ENCODE measurements at places on chromosomes 2 and 18.

DNA sequence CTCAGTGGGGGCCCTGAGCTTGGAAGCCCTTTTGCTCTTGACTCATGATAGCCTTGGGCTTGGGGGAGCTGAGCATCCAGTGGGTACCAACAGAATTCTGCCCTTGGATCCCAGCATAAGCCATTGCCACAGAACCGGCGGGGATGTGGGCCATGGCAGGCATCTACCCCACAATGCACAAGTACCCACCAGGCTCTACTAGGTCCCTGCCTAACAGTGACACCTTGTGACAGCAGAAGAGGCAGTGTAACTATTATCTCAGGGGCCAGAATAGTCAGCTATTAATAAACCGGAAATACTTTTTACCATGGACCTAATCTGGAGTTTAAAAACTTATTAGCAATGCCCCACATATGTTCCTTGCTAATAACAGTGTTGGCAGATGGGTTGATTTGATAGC lies 397.2 kb downstream of the TMEM182 start:
- no peak overlapping the region for H3K27ac ChIP-seq
- H3K36me3 ChIP-seq, result no peaks in the 10 kb centered on the region

- no peak overlapping the region for H3K4me3 ChIP-seq
- peaks cover 38% of the 10 kb centered on the region for H3K4me1 ChIP-seq
- H3K27me3 ChIP-seq, result no peaks in the 10 kb centered on the region
- H3K27ac ChIP-seq, result peak overlapping the region; percentile 92
- DNase-seq, result no peak
Measured at GRCh38 chr2:7566382-7566881, 649.2 kb downstream of the RNF144A start.

GRCh38 chr2:151569167-151569566 lies 159.5 kb downstream of the RIF1 start:
- peaks cover under 1% of the 10 kb centered on the region for H3K27me3 ChIP-seq
- no peaks in the 10 kb centered on the region for H3K36me3 ChIP-seq
- no peak for DNase-seq
- no peak overlapping the region for H3K4me3 ChIP-seq
- H3K27ac ChIP-seq, result no peak overlapping the region

GRCh38 chr18:11096839-11097750 lies 52.3 kb downstream of the PIEZO2 start:
- peaks cover 3% of the 10 kb centered on the region for H3K27me3 ChIP-seq
- no peak overlapping the region for H3K27ac ChIP-seq
- DNase-seq, result no peak
- no peaks in the 10 kb centered on the region for H3K4me1 ChIP-seq

DNA sequence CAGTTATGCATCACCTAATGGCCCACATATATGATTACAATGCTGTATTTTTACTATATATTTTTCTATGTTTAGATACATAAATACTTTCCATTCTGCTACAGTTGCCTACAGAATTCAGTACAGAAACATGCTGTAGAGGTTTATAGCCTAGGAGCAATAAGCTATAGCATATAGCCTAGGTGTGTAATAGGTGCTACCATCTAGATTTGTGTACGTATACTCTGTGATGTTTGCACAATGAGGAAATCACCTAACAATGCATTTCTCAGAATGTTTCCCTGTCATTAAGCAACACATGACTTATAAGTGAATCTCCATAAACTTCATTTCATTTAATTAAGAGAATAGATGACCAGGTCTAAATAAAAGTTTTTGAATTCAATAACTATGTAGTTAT lies 43.5 kb downstream of the SLC38A11 start:
- peaks cover 4% of the 10 kb centered on the region for H3K4me1 ChIP-seq
- DNase-seq, result no peak
- H3K27ac ChIP-seq, result no peak overlapping the region

DNA sequence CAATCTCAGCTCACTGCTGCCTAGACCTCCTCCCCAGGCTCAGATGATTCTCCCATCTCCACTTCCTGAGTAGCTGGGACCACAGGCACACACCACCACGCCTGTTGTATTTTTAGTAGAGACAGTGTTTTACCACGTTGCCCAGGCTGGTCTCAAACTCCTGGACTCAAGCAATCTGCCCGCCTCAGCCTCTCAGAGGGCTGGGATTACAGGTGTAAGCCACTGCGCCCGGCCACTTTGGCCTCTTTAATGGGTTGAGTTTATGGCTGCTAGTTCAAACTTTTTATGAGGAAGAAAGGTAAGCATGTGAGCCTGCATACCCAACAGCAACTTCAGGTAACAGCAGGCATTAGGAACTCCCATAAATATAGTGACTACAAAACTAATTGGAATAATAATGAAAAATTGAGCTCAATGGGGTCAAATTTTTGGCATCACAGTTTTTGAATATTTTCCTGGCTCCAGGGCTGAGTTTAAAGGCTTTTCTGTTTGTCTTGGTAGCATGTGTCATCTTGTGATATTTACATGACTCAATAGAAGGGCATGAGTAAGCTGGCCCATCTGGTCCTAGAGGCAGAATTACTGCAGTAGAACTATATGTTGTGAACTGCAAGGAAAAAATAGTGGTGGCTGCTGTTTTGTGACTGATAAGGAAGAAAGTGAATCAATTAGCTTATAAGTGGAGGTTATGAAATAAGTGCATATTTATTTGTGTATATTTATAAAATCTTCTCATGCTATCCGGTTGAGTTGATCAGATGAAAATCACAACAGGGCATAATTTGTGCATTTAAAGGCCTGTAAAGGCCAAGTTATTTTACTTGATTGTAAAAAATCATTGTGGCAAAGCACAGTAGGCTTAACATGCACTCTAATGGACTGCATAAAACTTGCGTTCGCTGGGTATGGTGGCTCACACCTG lies 24.8 kb downstream of the GALM start:
- peaks cover 39% of the 10 kb centered on the region for H3K36me3 ChIP-seq
- peaks cover 19% of the 10 kb centered on the region for H3K4me1 ChIP-seq
- DNase-seq, result no peak
- H3K27ac ChIP-seq, result no peak overlapping the region
- H3K27me3 ChIP-seq, result no peaks in the 10 kb centered on the region

GRCh38 chr2:126756125-126756524 lies 100.2 kb downstream of the GYPC start:
- H3K4me3 ChIP-seq, result no peak overlapping the region
- H3K27me3 ChIP-seq, result peaks cover 5% of the 10 kb centered on the region

- no peak overlapping the region for H3K4me3 ChIP-seq
- no peak for DNase-seq
- H3K36me3 ChIP-seq, result no peaks in the 10 kb centered on the region
- H3K4me1 ChIP-seq, result no peaks in the 10 kb centered on the region
- H3K27me3 ChIP-seq, result no peaks in the 10 kb centered on the region
- no peak overlapping the region for H3K27ac ChIP-seq
Measured at GRCh38 chr2:153557211-153557610, 78.6 kb upstream of the RPRM start.

DNA sequence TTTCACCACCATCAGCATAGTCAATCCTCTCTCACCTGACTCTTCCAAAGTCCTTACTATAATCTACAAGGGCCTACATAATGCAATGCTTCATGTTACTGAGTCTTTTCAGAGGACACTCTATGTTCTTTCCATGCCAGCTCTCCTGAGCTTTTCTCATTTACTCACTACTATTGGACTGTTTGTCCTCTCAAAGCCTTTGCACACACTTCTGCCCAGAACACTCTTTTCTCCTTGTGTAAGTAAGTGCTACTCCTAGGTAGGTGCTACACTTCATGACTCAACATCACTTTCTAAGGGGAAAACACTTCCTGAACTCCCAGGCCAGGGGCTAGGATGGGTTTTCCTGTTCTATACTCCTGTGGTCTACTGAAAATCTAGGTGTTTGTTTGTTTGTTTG lies 82.5 kb upstream of the GULP1 start:
- no peaks in the 10 kb centered on the region for H3K36me3 ChIP-seq
- H3K27ac ChIP-seq, result no peak overlapping the region
- no peak for DNase-seq
- no peaks in the 10 kb centered on the region for H3K27me3 ChIP-seq
- no peaks in the 10 kb centered on the region for H3K4me1 ChIP-seq

DNA sequence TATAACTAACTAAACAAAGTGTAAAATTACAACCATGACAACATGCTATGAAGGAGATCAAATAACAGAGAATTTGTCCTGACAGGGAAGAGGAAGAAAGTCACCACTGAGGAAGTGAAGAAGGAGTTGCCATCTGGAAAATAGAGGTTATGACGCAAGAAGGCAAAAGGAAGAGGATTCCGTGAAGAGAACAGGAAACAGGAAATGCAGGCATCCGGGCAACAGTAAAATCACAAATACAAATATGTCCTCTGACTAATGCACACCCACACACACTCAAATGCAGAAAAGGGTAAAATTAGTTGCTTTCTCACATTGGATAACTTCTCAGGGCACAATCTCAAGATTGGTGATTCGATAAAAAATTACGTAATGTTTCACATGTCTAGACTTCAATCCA lies 278.4 kb downstream of the TMX3 start:
- H3K27ac ChIP-seq, result no peak overlapping the region
- H3K4me1 ChIP-seq, result peaks cover 7% of the 10 kb centered on the region
- no peak for DNase-seq
- H3K27me3 ChIP-seq, result no peaks in the 10 kb centered on the region

GRCh38 chr2:219442256-219443015 lies 7.8 kb downstream of the SPEG start:
- DNase-seq, result no peak
- peaks cover 10% of the 10 kb centered on the region for H3K4me1 ChIP-seq
- H3K27ac ChIP-seq, result no peak overlapping the region
- peaks cover 27% of the 10 kb centered on the region for H3K27me3 ChIP-seq

DNA sequence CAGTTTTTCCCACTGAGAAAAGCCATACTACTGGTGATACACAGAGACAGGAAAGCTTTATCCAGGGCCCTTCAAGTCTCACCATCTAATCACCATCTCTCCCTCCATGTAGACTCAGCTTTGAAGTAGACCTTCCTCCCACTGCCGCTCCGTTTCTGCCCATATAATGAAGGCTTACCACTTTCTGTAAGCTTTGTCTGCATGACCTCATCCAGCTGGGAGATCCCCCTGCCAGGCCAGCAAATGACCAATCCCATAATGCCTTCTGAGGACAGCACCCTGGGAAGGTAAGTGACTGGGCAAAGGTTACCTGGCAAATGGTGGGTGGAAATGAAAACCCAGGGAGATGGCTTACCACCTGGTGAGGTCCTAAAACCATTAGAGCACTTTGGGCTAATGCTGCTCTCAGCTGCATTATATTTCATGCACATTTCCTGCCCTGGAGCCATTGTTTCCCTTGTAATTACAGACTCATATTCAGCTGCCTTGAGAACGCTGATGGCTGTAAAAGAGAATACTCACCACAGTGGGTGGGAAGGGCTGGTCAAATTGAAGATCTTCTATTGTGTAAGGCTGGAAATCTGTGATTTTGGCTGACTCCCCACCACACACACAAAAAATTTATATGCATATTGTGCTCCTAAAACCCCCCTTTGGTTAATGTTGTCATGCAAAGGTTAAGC lies 350.7 kb upstream of the SYT4 start:
- no peaks in the 10 kb centered on the region for H3K27me3 ChIP-seq
- no peak overlapping the region for H3K27ac ChIP-seq
- H3K4me3 ChIP-seq, result no peak overlapping the region

- H3K36me3 ChIP-seq, result no peaks in the 10 kb centered on the region
- no peak overlapping the region for H3K4me3 ChIP-seq
- H3K4me1 ChIP-seq, result no peaks in the 10 kb centered on the region
- H3K27ac ChIP-seq, result no peak overlapping the region
- DNase-seq, result no peak
Measured at GRCh38 chr2:13413989-13414388, 697.3 kb downstream of the TRIB2 start.

DNA sequence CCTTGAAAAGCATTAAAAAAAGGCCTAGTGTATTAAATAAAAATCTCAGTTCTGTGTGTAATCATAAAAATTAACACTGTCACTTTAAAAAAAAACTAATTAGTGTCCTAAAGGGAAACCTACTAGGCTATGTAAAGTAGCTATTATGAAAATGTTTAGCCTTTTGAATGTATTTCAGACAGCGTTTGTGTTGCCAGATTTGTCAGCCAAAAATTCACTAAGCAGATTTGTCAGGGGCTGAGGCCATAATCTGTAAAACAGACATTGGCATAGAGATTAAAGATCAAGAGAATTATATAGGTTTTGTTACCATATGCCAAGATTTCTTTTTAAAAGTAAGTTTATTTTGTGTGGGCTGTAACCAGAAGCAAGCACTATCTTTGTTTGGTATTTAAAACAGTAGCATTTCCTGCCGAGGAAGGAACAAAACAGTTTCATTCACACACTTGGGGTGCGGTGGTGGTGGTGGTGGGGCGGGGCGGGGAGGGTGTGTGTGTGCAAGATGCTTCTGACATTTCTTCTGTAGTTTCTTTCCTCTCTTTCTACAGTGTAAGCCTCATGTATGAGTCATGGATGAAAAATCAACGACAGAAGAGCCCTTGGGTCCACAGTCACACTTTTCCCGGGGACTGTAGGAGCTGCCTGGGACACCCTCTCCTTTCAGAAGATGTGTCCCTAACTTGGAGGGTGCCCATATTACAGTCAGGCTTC lies 328.5 kb upstream of the FANCL start:
- DNase-seq, result no peak
- no peak overlapping the region for H3K4me3 ChIP-seq
- no peaks in the 10 kb centered on the region for H3K36me3 ChIP-seq
- H3K27me3 ChIP-seq, result peaks cover 7% of the 10 kb centered on the region
- no peak overlapping the region for H3K27ac ChIP-seq

GRCh38 chr18:38961880-38962279 lies 1396.3 kb upstream of the CELF4 start:
- no peak for DNase-seq
- no peak overlapping the region for H3K4me3 ChIP-seq
- H3K4me1 ChIP-seq, result no peaks in the 10 kb centered on the region
- H3K27me3 ChIP-seq, result no peaks in the 10 kb centered on the region
- no peak overlapping the region for H3K27ac ChIP-seq

DNA sequence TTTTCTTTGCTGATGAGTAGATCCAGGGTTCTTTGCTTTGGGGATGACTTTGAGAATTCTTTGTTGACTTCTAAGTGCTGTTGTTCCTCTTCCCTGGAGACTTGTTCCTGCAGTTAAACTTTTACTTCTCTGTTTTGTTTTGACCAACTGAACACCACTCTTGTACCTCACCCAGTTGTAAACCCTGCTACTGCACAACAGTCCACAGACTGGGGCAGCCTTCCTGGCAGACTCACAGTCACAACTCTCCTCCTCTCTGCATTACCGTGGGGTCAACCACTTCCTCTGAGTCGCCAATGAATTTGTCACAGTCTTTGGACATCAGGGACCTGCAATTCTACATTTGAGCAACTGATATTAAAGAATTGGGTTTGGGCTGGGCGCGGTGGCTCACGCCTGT lies 3.8 kb upstream of the SLC8A1 start:
- H3K36me3 ChIP-seq, result no peaks in the 10 kb centered on the region
- peaks cover 40% of the 10 kb centered on the region for H3K27me3 ChIP-seq
- H3K4me3 ChIP-seq, result no peak overlapping the region
- H3K27ac ChIP-seq, result no peak overlapping the region
- peaks cover 10% of the 10 kb centered on the region for H3K4me1 ChIP-seq

GRCh38 chr2:12284037-12284436 lies 432.7 kb upstream of the TRIB2 start:
- H3K4me3 ChIP-seq, result no peak overlapping the region
- DNase-seq, result no peak
- H3K27me3 ChIP-seq, result no peaks in the 10 kb centered on the region
- peaks cover 2% of the 10 kb centered on the region for H3K36me3 ChIP-seq
- H3K27ac ChIP-seq, result no peak overlapping the region
- peaks cover 30% of the 10 kb centered on the region for H3K4me1 ChIP-seq

- no peak for DNase-seq
- H3K4me1 ChIP-seq, result peaks cover 17% of the 10 kb centered on the region
- no peaks in the 10 kb centered on the region for H3K36me3 ChIP-seq
- no peaks in the 10 kb centered on the region for H3K27me3 ChIP-seq
- H3K27ac ChIP-seq, result no peak overlapping the region
- H3K4me3 ChIP-seq, result no peak overlapping the region
Measured at GRCh38 chr2:225463449-225463848, 63.9 kb downstream of the NYAP2 start.

GRCh38 chr2:191696001-191696400 lies 18.1 kb downstream of the NABP1 start:
- DNase-seq, result no peak
- H3K27me3 ChIP-seq, result no peaks in the 10 kb centered on the region
- no peak overlapping the region for H3K27ac ChIP-seq
- peaks cover 8% of the 10 kb centered on the region for H3K36me3 ChIP-seq

Measured in activated naive CD8-positive, alpha-beta T cell treated with anti-CD3 and anti-CD28 coated beads, Interleukin-2, amount 10 ng/mL, durations not matched to agents 7 days and 5 days (primary cell).